KBM-7 (cell line): ENCODE measurements at places on chromosomes 1 and 21.
A peak's percentile ranks its signal among the peaks of the same experiment; 100 is the strongest.

DNA sequence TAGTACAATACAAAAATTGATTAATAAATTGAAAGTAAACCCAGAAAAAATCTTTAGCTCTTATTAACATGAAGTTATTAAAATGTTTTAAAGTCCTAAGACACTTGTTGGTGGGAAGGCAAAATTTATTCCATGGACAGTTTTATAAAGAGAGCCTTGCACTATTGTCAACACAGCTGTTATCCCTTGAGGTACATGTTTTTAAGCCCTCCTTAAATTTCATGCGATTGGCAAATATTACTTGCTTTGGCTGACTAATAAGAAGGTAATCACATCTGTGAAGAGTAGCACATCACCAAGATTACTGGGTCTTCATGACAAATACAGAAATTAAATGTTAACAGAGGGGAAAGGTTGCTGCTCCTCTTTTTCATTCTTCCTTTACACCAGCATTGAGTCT, 611.1 kb downstream of the BRINP3 start:
- no peak for DNase-seq

DNA sequence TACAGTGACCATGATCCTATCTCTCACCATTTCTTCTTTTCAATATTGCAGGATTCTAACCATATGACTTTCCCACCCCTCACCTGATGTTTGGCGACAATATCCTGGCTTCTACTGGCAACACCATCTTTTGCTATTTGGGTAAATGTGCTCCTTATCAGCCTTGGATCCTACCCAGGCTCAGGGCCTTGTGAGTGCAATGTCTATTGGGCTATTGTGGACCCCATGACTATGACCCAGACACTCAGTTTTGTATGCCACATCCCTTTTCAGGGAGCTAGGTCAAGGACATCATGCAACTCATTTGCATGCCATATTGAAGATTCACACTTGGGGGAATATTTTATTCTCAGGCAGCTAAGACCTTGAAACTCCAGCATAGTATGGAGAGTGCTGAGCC, 67.9 kb downstream of the DDR2 start:
- DNase-seq, result no peak

DNA sequence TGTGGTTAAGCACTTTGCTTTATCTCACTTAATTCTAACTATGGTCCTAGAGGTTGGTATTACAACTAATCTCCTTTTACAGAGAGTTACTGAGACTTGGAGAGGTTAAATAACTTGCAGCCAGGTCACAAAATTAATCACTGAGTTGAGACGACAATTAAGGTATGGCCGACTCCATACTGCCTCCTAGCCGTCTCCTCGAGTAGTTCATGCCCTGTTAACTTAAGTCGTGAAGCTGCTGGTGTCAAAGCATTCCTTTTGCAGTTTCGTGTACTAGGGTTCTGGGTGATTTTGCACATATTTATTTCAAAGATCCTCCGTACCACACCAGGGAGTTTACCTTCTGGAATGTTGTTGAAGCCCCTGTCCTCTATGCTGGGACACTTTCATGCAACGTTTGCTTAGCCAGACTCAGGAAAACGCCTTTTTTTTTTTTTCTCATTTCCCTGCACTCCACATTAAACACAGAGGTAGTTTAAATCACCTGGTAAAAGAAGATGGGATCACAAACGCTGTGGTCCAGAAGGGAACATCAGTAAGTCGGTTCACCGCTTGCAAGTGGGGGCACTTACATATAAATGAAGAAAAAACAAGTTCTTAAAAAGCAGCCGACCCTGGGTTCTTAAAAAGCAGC, 570 bp upstream of the NEK7 start:
- DNase-seq, result peak; percentile 87

GRCh38 chr1:242462867-242463266, 61.6 kb downstream of the PLD5 start:
- no peak for DNase-seq

- DNase-seq, result no peak
These were observed 468.1 kb downstream of the RPS6KC1 start for GRCh38 chr1:213519098-213519497.

DNA sequence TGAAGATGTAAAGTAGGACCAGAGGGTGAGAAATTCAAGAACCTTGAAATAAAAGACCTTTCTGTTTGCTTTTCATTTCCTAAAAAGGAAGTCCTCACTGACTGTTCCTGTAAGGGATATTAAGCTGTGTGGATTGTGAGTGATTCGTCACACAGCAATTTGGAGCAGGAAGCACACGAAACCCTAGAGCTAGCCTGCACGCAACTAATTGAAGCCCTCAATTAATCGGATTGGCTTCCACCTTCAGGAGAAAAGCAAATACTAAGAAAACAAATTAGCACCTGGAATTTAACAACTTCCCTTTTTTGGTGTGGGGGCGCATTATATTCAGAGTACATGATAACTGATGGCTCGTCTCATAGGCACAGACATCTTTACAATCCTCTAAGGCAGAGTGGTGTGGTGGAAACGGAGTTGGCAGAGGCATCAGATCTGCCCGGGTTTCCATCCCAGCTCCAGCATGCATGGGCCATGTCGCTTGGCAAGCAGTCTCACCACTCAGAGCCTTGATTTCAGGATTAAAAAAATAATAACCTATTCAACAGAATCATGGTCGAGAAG, 95.2 kb downstream of the KCNJ15 start:
- peak; percentile 58 for DNase-seq

- DNase-seq, result no peak
These were observed 14.0 kb downstream of the RSPO1 start for GRCh38 chr1:37620707-37621106.
